ENCODE measurements at places on chromosomes 11 and 22. TPM values are rescaled to one million over a fixed set of nuclear protein-coding genes. Genes with fewer than 3 reads are reported as not detected.

The OR4A47 gene
- total RNA-seq: not detected

The BTBD18 gene
- total RNA-seq: not detected

The KCNE3 gene
- 2.4 TPM for total RNA-seq

The MOV10L1 gene
- total RNA-seq: 0.40 TPM

The P2RY6 gene
- 0.53 TPM for total RNA-seq

The MALAT1 gene
- 4,773 TPM for total RNA-seq

The ROBO4 gene
- total RNA-seq: 17.8 TPM

The OR5B21 gene
- not detected for total RNA-seq

The TRIM48 gene
- total RNA-seq: not detected

The TST gene
- 22.3 TPM for total RNA-seq

The PAX6 gene
- 0.27 TPM for total RNA-seq

The DEPDC7 gene
- 13.3 TPM for total RNA-seq

The APOBEC3C gene
- 1.5 TPM for total RNA-seq
